ENCODE measurements at places on chromosomes 6 and 20.

- DNase-seq: no peak
Measured at GRCh38 chr20:3239867-3240775, 1.1 kb upstream of the SLC4A11 start.

GRCh38 chr20:33148040-33148439, 19.9 kb upstream of the BPIFA2 start:
- no peak for DNase-seq

GRCh38 chr6:53829698-53830221, 35.0 kb downstream of the LRRC1 start:
- DNase-seq: no peak

DNA sequence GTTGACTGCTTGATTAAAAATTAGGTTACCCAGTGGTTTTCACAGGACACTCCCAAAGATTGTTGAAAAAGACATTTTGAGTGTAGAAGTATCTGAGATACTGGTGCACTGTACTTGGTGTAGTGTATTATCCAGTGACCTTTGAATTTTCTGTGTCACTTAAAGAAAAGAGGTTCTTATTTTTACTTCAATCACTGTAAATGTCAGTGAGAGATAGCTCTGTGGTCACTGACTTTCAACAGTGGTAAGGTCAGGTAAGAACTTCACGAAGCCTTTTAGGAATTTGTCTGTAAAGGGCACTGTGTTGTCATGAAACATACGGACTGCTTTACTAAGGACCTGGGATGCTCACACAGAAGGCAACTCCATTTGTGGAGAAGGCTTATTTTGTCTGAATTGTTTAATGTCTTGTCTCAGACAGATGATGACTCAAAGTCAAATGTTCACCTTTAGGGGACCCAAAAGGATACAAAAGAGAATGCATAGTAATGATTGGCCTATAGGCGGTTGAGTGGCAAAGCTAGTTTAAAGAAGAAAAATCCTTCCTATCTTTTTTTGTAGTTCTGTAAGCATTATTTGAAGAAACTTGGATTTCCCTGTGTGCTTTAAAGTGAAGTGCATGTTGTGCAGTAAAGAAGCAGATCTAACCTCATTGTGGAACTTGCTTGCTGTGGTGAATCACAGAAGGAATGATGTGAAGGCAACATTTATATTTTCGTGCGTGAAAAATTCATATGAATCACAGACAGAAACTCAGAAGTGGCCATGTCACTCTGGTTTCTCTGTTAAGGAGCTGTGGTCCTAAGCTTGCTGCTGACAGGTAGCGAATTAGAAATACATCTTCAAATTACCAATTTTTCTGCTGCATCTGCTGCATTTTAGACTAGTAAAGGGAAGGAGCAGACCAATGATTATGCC, 47.3 kb downstream of the ZFAND3 start:
- DNase-seq: no peak

DNA sequence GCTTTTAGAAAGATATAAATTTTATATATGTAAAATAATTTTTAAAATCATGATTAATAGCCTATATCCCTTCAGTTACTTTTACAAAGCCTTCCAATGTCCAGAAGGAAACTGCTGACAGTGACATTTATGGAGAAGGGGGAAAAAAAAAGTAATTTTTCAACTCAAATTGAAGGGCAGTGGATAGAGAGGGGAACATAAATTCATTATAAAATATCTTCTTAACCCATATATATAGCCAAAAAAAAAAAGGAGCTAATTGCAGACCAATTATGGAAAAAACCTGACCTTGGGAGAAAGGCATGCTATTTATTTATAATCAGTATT, 392.9 kb downstream of the PLCB1 start:
- no peak for DNase-seq

DNA sequence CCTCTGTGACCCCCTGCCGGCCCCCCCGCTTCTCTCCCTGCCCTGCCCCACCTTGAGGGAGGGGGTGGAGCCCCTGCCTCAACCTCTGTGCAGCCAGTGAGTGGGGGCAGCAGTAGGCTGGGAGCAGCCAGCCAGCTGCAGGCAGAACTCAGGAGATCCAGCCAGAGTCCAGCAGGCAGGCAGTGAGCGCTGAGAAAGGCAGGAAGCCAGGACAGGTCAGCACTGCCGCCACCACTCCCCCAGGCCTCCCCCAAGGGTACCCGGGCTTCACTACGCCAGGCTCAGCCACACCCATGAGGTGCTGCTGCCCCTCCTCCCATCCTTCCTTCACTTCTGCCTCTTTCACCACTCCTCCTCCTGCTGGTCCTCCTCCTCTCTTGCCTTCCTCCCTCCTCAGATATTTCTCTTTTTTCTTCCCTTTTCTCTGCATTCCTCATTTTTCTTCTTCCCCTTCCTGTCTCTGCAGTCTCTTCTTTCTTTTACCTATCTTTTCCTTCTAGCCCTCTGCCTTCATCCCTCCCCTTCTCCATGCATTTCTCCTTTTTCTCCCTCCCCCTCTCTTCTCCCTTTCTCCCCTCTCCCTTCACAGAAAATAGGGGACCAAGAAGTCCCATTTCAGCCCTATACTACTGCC, 11.5 kb downstream of the TMEM63B start:
- DNase-seq: no peak

- DNase-seq: no peak
Measured at GRCh38 chr6:70629929-70630328, 37.8 kb upstream of the SMAP1 start.

DNA sequence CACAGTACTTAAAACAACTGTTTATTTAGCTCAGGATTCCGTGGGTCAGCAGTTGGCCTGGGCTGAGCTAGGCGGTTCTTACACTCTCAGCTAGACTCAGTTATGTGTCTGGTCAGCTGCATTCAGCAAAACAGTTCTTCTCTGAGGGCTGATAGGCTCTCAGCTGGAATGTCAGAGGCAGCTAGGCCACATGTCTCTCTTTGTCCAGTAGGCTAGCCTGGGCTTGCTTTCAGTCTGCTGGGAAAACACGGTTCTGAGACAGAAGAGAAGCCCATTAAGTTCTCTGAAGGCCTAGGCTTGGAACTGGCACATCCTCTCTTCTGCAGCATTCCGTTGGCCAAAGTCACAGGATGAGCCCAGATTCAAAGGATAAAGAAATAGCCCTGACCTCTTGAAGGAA, 65.6 kb downstream of the TULP4 start:
- DNase-seq: no peak

DNA sequence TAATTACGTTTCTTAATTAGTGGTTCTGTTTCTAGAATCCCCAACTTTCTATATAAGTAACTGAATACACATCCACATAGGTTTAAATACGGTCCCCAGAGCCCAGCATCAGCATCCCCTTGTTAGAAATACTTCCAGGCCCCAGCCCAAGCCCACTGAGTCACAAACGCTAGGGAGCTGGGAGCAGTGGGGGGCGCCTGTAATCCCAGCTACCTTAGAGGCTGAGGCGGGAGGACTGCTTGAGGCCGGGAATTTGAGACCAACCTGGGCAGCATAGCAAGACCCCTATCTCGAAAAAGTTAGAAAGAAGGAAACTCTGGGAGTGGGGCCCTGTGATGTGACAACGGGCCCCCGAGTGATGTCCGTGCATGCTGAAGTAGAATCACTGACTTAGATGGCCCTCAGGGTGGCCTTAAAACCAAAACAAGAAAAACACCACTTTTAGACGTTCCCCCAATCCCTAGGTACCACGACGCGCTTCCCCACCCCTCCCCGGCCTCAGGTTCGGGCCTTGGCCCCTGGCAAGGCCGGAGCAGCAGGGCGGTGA, 1.3 kb upstream of the PPP1R3G start:
- DNase-seq: no peak

DNA sequence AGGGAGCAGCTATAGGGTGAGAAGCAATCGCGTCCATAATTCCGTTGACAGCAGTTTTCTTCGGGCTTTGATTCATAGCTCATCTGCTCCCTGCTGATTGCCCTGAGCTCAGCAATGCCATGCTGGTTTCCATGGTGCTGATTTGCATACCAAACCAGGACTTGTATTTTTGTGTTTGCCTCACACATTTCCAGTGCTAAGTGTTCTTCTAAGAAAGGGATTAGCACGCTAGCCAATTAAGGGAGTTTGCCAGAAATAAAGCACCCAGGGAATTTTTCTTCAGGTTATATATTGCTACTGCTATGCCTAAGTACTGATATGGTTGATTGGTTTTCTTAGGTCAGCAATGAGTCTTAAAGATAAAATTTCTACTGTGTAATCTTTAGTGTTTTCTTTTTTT, 177.6 kb downstream of the PLCB1 start:
- DNase-seq: no peak

- DNase-seq: no peak
Measured at GRCh38 chr6:45532721-45533210, 155.0 kb upstream of the SUPT3H start.

GRCh38 chr6:79687759-79688158, 56.6 kb downstream of the SH3BGRL2 start:
- no peak for DNase-seq

DNA sequence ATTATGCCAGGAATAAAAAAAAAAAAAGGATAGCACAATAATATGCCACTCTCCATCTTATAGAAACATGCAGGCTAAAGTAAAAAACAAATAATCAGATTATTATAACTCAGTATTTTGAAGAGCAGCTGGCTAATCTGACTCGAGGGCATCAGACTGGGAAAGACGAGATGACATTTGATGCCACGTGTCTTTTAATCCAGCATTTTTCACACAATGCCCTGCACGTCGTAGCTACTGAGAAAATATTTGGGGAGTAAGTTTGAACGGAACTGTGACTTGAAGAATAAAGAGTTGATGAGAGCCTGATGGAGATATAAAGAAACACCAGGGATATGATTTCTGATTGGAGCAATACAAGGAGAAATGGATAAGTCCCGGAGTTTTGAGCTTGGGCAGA, 237.7 kb downstream of the ARID1B start:
- no peak for DNase-seq

- no peak for DNase-seq
Measured at GRCh38 chr20:12058216-12058615, 140.5 kb downstream of the BTBD3 start.

DNA sequence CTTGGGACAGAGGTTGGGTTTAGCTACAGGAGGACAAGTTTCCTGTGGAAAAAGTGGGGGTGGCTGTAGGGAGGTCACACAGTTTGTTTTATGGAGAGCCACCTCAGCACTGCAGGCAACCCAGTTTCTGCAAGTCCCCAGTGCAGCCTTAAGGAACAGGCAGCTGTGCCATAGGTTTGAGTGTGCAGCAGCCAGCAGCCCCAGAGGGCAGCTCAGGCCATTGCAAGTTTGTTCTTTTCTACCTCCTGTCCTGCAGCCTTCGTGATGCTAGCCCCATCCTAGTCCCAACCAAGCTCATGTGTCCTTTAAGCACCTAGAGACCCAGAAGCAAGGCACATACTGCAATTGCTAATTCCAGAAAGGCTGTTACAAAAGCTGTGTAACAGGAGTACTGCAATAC, 58.8 kb downstream of the ZBTB9 start:
- DNase-seq: no peak

DNA sequence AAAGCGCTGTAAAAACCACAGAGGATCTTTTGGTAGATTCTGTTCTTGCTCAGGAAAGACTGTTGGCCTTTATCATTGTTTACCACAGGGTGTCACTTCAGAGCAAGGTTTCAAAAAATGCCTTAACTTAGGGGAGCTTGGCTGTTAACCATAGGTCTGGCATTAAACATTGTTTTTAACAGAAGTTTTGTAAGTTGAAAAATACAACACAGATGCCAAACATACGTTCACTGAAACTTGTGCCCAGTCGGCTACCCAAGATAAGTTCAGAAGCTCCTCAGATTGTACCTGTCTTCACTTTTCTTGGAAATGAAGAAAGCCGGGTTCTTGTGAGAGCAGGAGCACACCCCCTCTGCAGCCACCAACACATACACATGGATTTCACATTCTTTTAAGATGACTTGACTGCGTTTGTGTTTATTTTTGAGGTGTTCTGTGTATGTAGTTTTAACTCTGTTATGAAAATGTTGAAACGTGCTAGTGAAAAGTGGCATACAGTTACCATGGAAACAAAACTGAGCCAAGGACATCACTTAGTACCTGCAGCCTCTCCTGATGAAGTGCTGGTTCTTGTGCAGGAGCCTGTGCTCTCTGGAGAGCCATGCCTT, 64.9 kb downstream of the SYCP2L start:
- no peak for DNase-seq

DNA sequence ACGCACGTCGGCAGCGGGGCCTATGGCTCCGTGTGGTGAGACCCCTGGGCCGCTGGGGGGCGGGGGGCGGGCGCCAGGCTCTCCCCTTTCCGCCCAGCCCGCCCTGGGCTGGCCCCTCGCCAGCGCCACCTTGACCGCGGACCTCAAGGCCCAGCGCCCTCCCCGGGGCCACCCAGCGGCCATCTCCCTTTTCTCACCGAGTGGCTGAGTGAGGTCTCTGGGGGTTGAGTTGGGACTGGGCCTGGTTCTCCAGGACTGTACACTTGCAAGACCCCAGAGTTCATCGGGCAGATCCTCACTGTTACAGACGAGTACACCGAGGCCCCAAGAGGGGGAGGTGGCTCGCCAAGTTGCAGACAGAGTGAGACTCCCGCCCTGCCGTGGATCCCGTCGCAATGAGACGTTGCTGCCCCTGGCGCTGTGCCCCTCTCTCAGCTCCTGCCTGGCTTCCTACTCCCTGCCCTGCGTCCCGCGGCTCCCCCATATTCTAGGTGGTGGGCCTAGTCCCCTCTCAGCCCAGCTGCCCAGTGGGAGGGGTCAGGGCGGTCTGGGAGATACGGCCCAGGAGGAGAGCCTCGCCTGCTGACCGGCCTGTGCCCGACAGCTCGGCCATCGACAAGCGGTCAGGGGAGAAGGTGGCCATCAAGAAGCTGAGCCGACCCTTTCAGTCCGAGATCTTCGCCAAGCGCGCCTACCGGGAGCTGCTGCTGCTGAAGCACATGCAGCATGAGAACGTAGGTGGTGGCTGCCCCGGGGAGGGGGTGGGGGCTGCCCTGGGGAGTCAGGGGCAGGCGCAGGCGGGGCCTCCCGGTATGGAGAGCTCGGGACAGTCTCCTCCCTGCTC, 576 bp downstream of the MAPK13 start:
- no peak for DNase-seq

DNA sequence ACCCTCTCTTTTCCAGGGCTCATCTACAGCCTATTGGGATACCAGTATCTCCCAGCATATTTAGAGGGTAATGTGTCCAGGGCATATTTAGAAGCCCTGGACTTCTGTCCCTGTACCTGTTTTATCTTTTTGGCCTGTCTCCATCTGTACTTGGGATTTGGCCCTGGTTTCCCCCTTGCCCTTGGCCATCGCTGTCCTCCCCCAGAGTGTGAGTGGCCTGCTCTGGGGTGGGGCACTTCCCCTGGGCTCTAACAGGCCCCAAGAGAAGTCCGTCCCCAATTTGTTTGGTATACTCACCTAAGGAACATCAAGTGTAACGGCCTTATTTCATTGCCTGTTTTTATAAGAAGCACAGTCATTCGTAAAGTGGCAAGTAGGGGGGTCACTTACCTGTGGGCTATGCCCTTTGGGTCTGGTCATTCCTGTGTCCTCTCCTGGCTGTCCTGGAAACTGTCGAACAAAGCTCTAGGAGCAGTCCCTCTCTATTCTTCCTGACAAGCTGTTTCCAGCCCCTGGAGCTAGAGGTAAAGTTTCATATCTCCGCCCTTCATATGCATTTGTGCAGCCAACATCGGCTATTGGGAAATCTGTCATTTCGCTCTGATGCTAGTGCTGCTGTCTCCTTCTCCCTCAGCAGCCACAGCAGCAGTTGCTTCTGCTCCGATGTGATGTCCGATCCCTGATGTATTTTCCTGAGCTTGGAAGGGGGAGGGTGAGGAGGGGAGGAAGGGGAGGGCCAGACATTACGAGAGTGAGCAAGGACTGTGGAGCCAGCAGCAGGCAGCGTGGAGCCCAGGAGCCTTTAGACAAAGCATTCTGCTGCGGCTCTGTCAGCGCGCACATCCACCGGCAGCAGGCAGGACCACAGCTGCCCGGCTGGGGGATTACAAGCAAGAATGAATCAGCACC, 83.4 kb downstream of the TCP11 start:
- no peak for DNase-seq
